CD8-positive, alpha-beta memory T cell (primary cell): ENCODE measurements at places on chromosomes 13 and 19. TPM values are rescaled to one million over a fixed set of nuclear protein-coding genes. Genes with fewer than 3 reads are reported as not detected.

GRCh38 chr13:50893211-50893852, 16.3 kb upstream of the RNASEH2B start:
- DNase-seq = no peak

DNA sequence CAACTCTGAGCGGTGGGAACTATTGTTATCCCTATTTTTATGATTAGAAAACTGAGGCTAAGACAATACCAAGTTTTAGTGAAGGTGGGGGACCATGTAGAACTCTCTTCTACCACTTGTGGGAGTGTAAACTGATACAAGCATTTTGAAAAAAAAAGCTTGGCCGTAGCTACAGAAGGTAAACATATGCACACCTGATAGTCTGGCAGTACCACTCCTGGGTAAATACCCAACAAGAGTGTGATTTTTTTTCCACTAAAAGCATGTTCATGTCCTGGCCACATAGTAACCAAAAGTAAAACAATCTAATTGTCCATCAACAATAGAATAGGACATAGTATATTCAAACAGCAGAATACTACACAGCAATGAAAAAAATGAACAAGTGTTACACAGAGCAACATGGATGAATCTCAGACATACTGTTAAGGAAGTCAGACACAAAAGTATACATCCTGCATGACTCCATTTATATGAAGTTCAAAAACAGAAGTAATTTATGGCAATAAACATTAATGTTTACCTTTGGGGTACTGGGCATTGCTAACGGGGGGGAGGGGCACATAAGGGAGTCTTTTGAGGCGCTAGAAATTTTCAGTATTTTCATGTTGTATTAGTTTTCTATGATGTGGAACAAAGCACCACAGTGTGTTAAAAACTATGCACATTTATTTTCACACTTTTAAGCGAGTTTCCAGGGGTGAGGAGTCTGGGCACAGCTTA, 6.4 kb upstream of the SPATA13 start:
- no peak for DNase-seq

Gene ZNF780A
- 18.9 TPM for total RNA-seq

Gene NOVA2
- total RNA-seq = not detected

Gene RTBDN
- not detected for total RNA-seq

Gene TNNT1
- total RNA-seq = not detected

- no peak for DNase-seq
These were observed 48.3 kb upstream of the INTS6 start for GRCh38 chr13:51501096-51501495.

Gene MATK
- total RNA-seq = 28.1 TPM

GRCh38 chr19:43738780-43739211, 16.0 kb downstream of the SMG9 start:
- no peak for DNase-seq

GRCh38 chr13:33644581-33645543, 173.1 kb upstream of the RFC3 start:
- DNase-seq = no peak

DNA sequence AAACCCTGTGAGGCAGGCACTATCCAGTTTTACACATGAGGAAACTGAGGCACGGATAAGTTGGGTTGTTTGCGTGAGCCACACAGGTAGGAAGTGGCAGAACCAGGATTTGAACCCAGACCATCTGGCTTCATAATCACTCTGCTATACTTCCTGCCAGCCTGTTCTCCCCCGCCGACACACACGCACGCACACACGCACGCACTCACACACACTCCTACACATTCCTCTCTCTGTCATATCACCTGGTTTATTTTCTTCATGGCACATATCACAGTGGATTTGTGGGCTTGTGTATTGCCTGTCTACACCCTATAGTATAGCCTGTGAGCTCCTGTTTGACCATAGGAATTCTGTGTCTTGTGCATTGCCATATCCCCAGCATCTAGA, 140.0 kb downstream of the SIPA1L3 start:
- no peak for DNase-seq

DNA sequence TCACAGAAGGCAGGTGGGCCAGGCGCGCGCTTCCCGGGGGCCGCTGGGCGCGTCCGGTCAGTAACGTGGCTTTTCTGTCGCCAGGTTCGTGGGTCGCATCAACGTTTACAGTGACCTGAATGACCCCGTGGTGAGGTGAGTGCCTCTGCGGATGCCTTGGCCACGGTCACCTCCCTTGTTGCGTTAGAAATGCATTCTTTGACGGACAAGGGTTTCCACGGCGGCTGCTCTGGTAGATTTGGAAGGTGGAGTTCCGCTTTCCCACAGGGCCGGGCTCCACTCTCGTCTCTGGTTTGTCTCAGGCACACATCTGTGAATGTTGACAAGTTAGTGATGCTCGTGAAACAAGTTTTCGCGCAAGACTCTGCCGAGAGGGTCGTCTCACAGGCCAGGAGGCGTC, 130.0 kb downstream of the ATP11A start:
- no peak for DNase-seq

DNA sequence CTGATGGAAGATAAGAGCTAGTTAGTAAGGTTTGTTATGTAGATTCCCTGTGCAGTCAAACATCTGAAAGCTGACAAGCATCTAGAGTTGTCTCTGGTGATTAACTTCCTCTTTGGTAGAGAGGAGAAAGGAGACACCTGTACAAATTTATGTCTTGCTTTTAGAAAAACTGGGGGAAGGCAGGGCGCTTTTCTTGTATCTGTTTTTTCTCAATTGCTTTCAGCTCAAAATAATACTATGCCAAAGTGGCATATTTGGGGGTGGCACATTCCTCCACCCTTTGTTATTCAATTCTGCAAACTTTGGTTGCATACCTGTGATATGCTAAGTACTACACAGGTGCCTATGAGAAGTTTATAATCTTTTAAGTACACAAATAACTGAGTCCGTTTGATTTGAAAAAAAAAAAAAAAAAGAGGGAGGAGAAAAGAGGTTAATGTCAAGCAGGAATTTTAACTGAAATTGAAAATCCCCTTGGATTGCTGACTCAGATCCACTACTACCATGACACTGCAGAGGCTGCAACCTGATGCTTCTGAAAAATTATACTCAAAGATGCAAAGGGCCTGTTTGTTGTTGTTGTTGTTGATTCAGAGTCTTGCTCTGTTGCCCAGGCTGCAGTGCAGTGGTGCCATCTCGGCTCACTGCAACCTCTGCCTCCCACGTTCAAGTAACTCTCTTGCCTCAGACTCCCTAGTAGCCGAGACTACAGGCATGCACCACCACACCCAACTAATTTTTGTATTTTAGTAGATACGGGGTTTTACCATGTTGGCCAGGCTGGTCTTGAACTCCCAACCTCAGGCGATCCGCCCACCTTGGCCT, 164.8 kb upstream of the NBEA start:
- DNase-seq = no peak

DNA sequence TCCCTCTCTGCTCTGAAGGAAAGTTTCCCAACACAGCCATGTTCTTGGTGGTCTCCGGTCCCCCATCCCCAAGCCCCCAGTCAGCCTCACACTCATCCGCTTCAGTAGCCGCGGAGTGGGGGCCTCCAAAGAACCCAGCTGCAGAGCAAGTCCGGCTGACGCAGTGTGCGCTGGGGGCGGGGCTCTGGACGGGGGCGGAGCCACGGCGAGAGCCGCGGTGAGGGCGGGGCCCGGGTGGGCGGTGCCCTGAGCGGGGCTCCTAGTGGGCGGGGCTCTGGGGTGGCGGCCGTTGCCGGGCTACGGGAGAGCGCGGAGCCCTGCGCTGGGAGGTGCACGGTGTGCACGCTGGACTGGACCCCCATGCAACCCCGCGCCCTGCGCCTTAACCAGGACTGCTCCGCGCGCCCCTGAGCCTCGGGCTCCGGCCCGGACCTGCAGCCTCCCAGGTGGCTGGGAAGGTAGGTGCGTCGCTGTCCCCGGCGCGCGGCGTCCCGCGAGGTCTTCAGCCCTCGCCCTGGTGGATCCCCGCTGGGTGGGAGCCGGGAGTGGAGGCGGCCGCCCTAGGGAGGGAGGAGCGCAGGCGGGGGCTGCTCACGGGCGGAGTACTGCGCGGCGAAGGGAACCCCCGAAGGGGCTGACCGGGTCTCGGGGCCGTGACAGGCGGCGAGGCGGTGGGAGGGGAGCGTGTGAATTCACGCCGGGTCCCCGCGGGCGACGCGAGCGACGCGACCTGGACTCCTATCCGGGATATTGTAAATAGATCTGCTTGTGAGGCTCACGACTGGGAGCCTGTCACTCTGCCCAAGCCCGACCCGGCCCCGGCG, 9.1 kb downstream of the TNFRSF19 start:
- peak; percentile 83 for DNase-seq

- no peak for DNase-seq
These were observed 25.6 kb downstream of the ZNF114 start for GRCh38 chr19:48295458-48295857.

Gene IZUMO1
- not detected for total RNA-seq

- no peak for DNase-seq
These were observed 30.7 kb downstream of the HTR2A start for GRCh38 chr13:46866150-46866549.

GRCh38 chr13:47206111-47206510, 309.3 kb upstream of the HTR2A start:
- DNase-seq = no peak

Gene ZNF480
- 5.6 TPM for total RNA-seq

GRCh38 chr13:108816375-108816774, 187.0 kb downstream of the MYO16 start:
- DNase-seq = no peak

Gene ZNF578
- total RNA-seq = 1.9 TPM

DNA sequence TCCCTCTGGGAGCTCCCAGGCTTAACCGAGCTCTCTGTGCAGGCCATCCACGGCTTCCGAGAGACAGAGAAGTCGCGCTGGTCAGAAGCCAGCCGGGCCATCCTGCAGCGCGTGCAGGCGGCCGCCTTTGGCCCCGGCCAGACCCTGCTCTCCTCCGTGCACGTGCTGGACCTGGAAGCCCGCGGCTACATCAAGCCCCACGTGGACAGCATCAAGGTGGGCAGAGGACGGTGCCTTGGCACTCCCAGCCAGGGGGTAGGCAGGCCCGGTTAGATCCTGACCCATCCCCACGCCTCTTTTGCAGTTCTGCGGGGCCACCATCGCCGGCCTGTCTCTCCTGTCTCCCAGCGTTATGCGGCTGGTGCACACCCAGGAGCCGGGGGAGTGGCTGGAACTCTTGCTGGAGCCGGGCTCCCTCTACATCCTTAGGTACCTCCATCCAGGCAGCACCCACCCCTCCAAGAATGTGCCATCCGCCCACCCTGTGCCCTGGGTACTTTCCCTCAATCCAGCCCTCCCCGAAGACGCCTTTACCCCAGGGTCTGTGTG, 1.5 kb downstream of the PSPN start:
- DNase-seq = no peak

- no peak for DNase-seq
These were observed 485 bp downstream of the CRYL1 start for GRCh38 chr13:20525144-20525600.

GRCh38 chr13:35964863-35965180, 166.4 kb downstream of the DCLK1 start:
- DNase-seq = no peak

DNA sequence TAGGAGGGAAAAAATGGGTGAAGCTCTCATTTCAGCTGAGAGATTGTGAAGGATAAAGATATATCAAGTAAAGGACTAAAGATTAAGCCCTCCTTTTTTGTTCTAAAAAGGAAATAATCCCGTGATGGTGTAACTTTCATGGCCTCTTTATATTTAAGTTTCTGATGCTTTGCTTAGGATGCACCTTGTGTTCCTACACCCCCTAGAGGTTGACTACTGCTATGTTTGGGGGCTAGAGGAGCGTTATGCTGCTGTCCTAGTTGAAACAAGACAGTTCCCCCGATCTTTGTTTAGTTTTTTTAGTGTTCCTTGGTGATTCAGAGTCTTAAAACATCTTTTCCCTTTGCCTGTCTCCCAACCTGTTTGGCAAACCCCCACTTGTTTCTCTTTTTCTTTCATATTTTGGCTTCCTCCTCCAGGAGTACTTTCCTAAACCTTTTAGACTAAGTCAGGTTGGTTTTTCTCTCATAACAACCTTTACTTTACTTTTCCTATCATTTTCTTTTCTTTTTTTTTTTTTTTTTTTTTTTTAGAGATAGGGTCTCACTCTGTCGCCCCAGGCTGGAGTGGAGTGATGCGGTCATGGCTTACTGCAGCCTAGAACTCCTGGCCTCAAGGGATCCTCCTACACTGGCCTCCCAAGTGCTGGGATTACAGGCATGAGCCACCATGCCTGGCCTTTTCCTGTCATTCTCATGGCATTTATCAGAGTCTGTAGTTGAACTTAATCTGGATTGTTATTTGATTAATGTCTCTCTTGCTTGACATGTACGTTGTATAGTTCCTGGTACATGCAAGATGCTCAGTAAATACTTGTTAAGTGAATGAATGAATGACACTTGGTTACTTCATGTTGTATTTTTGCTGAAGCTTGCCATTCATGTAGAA, 2.8 kb downstream of the UBA2 start:
- DNase-seq = peak; percentile 67

Gene ZNF493
- 15.1 TPM for total RNA-seq

GRCh38 chr19:10334588-10335351, 1.4 kb upstream of the RAVER1 start:
- peak; percentile 23 for DNase-seq

Gene PRRG2
- total RNA-seq = 1.2 TPM
